Stimulated activated CD4-positive, alpha-beta T cell treated with anti-CD3 and anti-CD28 coated beads, TNF-alpha, amount 100 ng/mL, for 4 hours (primary cell): ENCODE measurements at places on chromosomes 1 and 21.
A peak's percentile ranks its signal among the peaks of the same experiment; 100 is the strongest.

DNA sequence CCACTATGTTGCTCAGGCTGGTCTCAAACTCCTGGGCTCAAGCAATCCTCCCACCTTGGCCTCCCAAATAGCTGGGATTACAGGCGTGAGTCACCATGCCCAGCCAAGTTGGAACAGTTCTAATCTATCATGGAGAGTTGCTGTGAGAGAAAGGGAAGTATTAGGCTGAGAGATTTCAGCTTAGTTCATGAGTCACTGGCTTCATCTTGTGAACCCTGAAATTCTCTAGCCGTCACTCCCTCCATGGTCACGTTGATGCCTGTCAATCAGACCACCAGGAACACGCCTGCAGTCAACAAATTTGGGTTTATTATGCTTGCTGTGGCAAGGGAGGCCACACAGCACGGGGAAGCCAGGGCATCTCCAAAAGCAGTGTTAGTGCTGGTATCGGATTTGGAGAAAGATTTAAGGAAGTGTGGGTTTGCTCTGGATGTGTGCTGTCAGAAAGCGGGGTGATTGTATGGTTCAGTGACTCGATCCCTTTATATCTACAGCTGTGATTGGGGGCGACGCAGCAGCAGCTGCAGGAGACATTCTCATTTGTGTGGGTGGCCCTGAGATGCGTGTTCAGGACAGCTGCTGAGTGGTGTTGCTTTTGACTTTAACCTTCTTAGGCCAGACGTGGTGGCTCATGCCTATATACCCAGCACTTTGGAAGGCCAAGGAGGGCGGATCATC lies 18.7 kb downstream of the UQCRHL start:
- DNase-seq, result no peak

GRCh38 chr21:17988102-17988437 lies 168.9 kb upstream of the C21orf91 start:
- no peak for DNase-seq

GRCh38 chr1:186374303-186375151 lies 526 bp downstream of the TPR start:
- DNase-seq, result no peak

- DNase-seq, result no peak
These were observed 74.7 kb downstream of the LHX8 start for GRCh38 chr1:75208862-75209261.

- peak; percentile 35 for DNase-seq
These were observed 55.9 kb downstream of the MRPS6 start for GRCh38 chr21:34129039-34129891.
